Stimulated activated CD8-positive, alpha-beta memory T cell treated with anti-CD3 and anti-CD28 coated beads, Interleukin-4, amount 100 ng/mL, for 1 hour (primary cell): ENCODE measurements at places on chromosomes 11 and 22.

DNA sequence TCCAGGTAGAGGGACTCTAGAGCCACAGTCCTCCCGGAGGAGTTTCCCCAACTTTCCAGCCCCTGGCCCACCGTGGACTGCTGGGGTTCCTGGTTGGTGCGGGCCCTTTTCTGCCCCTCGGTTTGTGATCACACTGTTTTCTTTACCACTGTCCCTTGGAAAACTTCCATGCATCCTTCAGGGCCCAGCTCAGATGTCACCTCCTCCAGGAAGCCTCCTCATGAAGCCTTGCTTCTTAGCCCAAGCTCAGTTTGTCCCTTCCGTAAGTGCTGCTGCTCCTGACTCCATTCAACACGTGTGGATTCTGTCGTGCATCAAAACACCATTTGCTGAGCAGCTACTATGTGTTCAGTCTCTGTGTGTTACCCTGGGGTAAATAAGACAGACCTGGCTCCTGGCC, 15.9 kb upstream of the TPCN2 start:
- DNase-seq: no peak

GRCh38 chr11:130223291-130223971, 63.8 kb downstream of the ST14 start:
- no peak for DNase-seq

DNA sequence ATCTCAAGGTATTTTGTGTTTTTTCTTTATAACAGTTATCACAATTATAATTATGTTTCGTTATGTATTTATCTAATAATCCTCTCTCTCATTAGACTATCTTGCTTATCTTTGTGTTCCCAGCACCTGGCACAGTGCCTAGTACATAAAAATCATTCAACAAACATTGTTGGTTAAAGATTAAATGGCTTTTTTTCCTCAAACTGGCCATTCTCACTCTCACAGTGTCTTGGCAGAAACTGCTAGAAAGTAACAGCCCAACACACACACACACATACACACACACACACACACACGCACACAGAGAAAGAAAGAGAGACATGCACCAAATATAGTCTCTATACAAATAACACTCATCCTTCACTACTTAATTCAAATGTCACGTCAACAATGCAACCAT, 36.8 kb downstream of the OR10A6 start:
- DNase-seq: no peak

DNA sequence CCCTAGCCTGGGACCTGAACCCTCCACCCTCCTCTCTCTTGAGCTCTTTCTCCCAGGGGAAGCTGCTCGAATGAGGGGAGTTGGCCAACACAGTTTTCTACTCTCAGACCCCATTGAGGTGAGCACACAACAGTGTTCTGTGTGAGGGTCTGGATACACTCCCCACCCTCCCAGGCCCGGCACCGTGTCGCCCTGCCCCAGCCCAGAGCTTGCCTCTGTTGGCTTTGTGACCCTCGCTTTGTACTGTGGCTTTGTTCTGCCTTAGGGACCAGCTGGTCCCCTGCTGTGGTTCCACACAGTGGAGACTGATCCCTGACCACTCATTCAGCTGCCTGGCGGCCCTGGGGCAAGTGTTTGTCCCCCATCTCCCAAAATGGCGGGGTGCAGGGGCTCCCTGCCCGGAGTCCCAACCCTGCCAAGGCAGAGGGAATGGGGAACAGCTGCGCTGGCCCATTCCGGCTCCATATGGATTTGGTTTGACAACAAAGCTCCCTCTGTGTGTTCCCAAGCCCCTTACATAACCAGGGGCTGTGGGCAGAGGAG, 8.3 kb downstream of the ST3GAL4 start:
- no peak for DNase-seq

- no peak for DNase-seq
Measured at GRCh38 chr11:75342966-75343870, 8.2 kb downstream of the ARRB1 start.

GRCh38 chr11:68010090-68011041, at the start of gene ALDH3B1:
ALDH3B1 (plus strand) TSS chr11:68010327; CDS start chr11:68015298, 4,971 bp downstream.
- DNase-seq: no peak
